ENCODE measurements at places on chromosomes 6 and 20.

DNA sequence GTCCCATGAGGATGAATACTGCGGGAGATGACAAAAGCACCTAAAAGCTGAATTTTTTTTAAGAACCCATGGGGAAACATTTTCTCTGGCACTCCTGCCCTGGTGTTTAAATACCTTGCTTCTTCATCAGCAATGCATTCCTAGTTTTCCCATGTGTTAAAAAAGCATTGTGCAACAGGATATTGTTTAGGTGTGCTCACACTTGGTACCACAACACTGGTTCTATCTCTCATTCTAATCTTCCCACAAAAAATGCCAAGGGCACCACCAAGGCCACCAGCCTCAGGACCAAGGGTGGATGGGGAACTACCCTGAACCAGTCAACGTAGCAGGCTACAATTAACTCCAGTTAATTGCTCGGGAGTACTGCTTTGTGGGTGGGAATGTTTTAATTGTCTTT, 50.9 kb downstream of the ALDH5A1 start:
- no peak for DNase-seq

- DNase-seq = peak; percentile 10
Observed at GRCh38 chr20:63072991-63073737, 66.4 kb upstream of the BHLHE23 start.

DNA sequence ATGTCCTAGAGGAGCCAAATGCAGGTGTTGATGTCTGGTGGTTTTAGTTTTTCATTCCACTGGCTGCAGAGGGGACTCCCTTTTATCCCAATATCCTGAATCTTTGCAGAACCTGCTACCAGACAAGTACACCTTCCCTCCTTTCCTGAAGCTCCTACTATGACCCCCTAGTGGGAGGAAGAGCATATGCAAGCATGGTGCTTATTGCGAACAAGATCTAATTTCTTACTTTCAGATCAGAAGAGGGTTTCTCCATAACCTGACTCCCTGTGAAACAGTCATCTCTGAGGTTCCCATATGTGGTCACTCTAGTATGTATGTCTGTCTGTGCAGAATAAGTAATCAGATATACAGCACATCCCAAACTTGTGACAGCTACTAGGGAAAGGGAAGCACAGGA, 277.2 kb downstream of the ARHGAP18 start:
- DNase-seq = no peak

DNA sequence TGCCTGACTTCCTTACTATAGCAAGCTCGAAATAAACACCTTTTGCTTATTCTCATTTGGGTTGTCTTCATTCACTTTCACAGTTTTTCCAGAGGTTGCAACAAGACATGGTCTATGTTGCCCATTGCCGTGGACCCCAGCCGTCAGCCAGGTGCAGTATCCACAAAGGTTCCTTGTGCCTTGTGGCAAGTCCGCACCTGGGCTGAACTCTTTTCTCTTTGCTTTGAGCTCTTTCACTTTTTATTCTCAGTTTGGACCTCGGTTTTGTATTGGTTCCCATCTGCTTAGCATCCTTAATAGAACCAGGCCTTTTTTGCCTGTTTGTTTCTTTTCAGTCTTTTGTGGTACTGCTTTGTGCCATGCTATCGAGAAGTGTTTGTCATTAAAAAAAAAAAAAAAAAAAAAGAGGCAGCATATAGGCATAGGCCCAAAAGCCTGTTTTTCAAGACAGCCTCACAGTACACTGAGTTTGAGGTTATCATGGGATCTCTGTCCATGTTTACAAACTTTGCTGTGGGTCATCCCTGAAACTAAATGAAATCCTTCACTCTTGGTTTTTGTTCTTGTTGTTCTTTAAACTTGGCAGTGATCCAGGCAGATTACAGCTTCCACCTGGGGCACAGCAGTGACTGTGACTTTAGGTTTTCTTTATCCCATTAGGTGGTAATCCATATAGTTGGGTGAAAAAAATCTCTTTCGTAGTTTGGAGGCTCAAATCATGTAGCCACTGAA, 33.3 kb downstream of the GSTA3 start:
- DNase-seq = no peak

DNA sequence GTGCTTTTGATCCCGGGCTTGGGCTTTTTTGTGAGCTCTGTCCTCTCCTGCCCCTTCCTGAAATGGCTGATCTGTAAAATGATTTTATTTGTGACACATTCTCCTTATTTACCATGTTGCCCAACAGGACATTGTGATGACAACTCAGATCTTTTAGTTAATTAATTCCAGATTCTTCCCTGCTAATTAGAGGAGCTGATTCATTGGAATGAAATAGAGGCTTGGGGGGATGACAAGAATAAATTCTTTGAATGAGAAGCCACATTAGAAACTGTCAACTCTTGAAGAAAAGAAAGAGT, 26.1 kb upstream of the GABRR1 start:
- no peak for DNase-seq

DNA sequence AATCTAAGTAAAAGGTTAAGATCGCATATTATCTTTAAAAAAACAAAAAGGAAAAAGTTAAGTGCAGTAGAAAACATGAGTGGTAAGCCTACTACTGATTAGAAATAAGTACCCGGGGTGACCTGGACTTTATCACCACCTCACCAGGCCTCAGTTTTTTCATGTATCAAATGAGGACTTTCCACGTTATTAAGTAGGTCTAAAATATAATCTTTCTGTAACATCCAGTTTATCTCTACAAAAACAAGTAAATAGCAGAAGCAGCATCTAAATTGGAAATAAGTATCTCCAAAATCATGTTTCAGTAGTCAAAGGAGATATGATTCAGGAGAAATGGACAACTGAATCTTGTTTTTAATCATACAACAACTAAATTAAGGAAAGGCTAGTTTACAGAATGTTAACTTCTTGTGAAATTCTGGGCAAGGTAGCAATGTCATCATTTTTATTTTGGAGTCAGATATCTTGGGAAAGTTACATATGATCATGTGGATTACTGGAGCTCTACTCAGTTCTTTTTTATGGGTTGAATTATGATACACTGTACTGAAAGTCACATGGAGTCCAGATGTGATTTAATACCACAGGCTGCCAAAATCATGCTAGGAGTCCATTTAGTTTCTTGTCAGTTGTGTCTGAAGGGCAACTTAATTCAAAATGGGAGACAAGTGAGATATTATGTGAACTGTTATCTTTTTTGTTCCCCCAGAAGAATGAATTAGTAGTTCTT, 114.7 kb upstream of the PRL start:
- no peak for DNase-seq

DNA sequence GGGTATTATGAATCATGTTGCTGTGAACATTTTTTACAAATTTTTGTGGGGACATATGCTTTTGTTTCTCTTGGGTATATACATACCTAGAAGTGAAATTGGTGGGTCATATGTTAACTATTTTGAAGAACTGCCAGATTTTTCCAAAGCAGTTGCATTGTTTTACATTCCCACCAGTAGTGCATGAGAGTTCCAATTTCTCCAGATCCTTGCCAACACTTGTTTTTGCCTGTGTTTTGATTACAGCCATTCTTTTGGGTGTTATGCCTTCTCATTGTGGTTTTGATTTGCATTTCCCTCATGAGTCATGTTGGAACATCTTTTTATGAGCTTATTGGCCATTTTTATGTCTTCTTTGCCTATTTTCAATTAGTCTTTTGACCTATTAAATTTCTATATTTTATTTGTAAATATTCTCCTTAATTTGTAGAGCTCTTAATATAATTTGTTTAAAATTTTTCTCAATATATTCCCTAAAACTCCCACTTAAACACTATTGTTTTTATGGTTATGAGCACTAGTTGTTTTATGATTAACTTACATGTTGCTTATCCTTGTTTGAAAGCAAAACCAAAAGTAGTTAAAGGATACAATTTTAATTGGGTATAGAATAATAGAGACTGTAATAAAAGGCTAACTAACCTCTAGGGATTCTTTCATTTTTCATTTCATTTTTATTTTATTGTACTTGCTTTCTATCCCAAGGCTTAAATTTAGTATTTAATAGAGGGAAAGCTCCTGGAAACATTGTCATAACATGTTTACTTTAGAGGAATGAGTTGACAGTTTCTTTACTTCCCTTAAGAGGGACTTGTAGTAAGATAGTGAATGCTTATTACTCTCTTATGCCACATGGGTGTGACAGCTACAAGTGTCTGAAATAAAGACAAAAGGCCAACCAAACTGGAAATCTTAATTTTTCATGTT, 5.5 kb downstream of the UBR2 start:
- DNase-seq = no peak
